ENCODE measurements at places on chromosomes 12 and 14.
A peak's percentile ranks its signal among the peaks of the same experiment; 100 is the strongest.

DNA sequence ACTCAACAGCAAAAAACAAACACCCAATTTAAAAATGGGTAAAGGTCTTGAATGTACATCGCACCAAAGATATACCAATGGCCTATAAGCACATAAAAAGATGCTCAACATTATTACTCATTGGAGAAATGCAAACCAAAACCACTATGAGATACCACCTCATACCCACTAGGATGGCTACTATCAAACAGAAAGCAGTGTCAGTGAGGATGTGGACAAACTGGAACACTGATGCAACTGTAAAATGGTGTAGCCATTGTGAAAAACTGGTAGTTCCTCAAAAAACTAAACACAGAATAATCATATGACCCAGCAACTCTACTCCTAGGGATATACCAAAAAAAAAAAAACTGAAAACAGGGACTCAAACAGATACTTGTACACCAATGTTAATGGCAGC lies 49.3 kb downstream of the CDK17 start:
- peak; percentile 35 for DNase-seq
- peak overlapping the region; percentile 90 for H3K27ac ChIP-seq
- H3K4me3 ChIP-seq: no peak overlapping the region
- H3K4me1 ChIP-seq: peaks cover 97% of the 10 kb centered on the region
- H3K36me3 ChIP-seq: no peaks in the 10 kb centered on the region

DNA sequence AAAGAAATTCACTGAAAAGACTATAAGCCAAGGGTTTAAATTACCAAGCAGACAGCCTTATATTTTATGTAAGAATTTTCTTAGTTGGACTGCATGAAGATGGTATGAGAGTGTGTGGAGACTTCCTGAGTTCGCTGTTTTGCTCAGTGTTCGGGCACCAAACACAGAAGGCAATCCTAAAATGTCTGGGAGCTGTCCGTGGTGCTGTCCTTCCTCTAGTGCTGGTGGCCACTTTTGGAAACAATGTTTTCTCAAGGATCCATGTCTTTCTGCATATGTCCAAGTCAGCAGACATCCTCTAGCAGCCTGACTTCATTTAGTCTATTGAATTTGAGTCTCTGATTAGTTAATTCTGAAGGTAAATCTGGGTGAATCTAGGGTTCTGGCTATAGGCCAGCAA lies 135.8 kb downstream of the SLC8A3 start:
- peaks cover 12% of the 10 kb centered on the region for H3K4me1 ChIP-seq
- H3K27me3 ChIP-seq: peaks cover 6% of the 10 kb centered on the region
- DNase-seq: no peak

GRCh38 chr14:76040704-76041103 lies 55.1 kb downstream of the IFT43 start:
- no peaks in the 10 kb centered on the region for H3K27me3 ChIP-seq
- no peak overlapping the region for H3K27ac ChIP-seq
- H3K4me3 ChIP-seq: no peak overlapping the region
- peaks cover 2% of the 10 kb centered on the region for H3K36me3 ChIP-seq
- H3K4me1 ChIP-seq: no peaks in the 10 kb centered on the region

DNA sequence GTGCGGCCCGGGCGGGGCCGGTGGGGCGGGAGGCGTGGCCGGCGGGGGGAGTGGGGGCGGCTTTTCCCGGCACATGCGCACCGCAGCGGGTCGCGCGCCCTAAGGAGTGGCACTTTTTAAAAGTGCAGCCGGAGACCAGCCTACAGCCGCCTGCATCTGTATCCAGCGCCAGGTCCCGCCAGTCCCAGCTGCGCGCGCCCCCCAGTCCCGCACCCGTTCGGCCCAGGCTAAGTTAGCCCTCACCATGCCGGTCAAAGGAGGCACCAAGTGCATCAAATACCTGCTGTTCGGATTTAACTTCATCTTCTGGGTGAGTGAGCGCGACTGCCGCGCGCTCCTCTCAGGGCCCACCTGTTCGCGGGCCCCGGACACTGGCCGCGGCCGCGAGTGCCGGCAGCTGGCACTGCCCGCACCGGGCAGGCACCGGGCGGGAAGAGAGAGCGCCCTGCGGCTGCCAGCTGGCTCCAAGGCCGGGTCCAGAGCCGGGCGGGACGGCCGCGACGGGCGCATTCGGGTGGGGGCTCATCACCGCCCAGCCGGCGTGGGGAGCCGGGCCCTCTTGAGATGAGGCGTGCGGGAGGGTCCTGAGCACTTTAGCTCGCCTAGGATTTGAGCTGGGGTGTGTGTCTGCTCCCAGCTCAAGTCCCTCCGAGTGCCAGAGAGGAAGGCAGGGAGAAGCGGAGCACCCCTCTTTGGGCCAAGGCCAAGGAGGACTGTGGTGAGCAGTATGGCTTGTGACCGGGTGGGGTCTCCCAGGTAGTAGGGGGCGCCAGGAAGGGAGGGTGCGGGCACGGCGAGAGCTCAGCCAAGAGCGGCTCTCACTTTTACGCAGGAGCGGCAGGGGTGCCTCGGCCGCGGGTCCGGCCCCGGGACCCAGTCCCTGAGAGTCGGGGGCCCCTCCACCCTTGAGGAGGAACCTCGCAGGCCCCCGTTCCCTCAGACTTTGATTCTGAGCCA lies at the start of gene CD9:
Gene CD9, plus strand, starts transcription at position 145 of the 957 bp plus-strand sequence. Its CDS starts 100 bp downstream, at position 245.
- H3K27me3 ChIP-seq: peaks cover 2% of the 10 kb centered on the region
- peak within 1 kb of the TSS; percentile 12 for H3K4me3 ChIP-seq
- no peaks in the 10 kb centered on the region for H3K36me3 ChIP-seq
- DNase-seq: no peak
- H3K4me1 ChIP-seq: peaks cover 15% of the 10 kb centered on the region

- H3K27me3 ChIP-seq: no peaks in the 10 kb centered on the region
- no peak overlapping the region for H3K4me3 ChIP-seq
- DNase-seq: no peak
- H3K36me3 ChIP-seq: no peaks in the 10 kb centered on the region
Observed at GRCh38 chr14:21185491-21185890, 29.6 kb upstream of the OR5AU1 start.

- no peaks in the 10 kb centered on the region for H3K27me3 ChIP-seq
- no peak for DNase-seq
- no peaks in the 10 kb centered on the region for H3K4me1 ChIP-seq
- H3K4me3 ChIP-seq: no peak overlapping the region
Observed at GRCh38 chr12:121908702-121909101, 9.7 kb upstream of the CFAP251 start.

Data from immature natural killer cell (primary cell).